ENCODE measurements at places on chromosomes 7 and 10.

GRCh38 chr10:104429846-104430245, 76.2 kb downstream of the CFAP58 start:
- DNase-seq = no peak

DNA sequence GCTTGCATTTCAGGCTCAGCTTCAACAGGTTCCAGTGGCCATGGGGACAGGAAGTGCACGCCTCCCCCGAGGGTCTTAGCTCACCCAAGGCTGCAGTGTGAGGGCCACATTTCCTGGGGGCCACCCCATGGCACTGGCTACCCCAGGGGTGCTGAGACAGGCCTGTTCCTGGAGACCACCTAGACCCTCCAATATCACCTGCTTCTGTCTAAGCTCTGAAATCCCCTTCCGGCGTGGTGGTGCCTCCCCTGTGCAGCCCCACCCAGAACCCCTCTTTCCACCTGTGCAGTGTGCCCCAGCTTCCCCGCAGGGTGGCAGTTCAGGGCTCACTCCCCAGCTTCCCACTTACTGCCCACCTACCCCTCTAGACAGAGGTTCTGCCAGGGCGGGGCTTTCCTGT, 83.1 kb downstream of the ADARB2 start:
- no peak for DNase-seq

- peak; percentile 32 for DNase-seq
These were observed 542.0 kb downstream of the TNS3 start for GRCh38 chr7:47039904-47040303.

- DNase-seq = no peak
These were observed 2.4 kb upstream of the DENND10 start for GRCh38 chr10:119101366-119102098.

DNA sequence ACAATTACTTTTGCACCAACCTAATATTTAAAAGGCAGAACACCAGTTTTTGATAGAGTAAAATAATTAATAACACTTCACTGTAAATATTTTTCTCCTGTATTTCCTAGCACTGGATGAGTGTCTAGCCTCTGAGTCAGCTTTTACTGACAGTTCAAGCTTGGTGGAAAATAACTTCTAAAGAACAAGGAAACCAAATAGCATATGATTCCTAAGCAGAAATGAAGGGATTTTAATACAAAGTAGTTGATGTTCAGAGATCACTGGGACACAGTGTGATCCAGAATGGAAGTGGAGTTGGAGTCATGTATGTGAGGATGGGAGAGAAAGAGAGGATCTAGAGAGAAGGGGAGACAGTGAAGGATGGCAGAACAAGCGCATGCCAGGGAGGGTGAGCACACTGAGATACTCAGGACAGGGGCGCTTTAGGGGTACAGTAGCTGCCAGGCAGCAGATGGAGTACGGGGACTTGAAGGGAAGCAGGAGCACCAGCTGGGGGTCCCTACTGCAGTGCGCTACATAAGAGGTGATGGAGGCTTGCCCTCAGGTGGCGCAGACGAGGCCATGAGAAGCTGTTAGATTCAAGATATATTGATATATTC, 117.9 kb upstream of the KLF6 start:
- DNase-seq = peak; percentile 71

All from fibroblast of skin of abdomen (primary cell).